Stimulated activated CD4-positive, alpha-beta T cell treated with anti-CD3 and anti-CD28 coated beads, Interleukin-2, amount 100 ng/mL, for 4 hours (primary cell): ENCODE measurements at places on chromosomes 1 and 21.

DNA sequence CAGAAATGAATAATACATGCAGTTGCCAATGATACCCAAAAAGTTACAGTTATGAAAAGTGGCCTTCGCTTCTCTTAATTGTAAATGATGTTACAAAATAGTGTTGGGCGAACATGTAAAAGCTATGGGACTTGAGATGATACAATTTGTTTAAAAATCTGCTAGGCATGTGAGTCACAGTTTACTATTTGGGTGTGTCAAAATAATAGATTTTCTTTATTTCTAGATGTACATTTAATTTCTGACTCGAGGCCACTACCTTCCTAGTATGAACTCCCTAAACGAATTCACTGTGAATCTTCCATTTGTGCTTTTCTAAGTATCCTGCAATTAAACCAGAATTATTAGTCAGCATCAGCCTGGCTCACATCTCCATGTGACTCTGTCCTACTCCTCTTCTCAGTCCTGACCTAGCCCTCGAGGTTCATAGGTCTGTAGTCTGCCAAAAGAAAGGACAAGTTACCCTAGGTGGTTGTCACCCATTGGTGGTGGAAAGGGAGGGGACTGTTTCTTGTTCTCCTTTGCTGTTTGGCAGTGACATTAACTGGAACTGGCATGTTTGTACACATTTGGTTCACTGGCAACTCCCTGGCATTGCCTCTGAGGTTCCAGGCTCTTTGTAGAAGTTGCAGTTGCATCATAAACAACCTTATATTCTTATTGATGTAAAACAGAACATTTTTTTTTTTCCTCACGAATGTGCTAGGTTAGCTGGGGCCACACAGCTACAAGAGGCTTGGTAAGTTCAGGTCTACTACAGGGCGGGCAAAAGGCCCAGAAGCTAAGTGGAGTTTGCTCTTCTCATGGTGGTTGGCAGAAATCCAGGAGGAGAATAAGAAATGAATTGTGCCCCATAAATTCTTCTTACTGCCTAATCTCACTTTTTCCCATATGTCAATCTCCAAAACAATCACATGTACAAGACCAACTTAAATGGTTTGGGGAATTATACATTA is 746.5 kb upstream of the ADAMTS5 start:
- DNase-seq, result no peak

DNA sequence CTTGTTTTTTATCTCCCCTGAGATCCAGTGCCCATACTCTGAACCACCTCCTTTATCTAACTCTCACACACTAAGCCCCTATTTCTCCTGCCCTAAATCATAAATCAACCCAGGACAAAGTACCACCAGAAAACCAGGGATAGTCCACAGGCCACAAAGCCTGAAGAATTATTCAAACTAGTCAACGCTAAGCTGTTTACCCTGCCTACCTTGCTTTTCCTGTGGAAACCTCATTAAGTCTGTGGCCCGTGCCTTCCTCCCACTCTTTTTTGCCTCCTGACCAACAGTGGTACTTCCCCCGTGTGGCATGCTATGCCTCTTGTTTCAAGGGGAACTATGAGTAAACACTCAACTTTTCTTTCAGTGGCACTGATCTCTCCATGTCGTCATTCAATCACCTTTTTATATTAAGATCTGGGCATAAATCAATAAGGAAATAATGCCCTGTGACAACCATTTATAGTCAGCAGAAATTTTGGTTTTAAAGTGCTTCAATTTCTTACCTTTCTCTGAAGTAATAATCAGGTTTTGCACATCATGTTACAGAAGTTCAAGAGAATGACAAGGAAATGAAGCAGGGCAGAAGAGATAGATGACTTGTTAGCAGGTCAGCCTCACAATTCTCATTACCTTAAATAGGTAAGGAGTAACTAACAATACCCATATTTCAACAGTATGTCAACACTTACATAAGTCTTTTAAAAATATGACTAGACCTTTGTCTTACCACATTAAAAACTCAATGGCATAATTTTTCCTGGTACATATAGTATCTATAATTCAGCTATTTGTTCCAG is 32.1 kb downstream of the EYA3 start:
- DNase-seq, result peak; percentile 53

DNA sequence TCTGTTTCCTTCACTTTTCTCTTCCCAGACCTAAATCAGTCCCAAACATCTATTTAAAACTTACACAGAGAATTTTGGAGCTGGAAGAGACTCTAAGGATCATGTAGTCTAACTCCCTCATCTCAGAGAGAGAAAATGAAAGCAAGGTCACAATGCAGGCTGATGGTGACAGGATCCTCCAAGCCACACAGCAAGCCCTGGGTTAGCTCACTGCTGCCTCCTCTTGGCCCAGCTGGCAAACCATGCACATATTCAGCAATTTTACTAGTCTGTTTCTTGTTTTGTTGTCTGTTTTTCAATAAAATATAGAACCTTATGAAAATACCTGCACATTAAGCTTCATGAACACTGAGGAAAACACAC is 27.7 kb upstream of the LY9 start:
- peak; percentile 80 for DNase-seq

DNA sequence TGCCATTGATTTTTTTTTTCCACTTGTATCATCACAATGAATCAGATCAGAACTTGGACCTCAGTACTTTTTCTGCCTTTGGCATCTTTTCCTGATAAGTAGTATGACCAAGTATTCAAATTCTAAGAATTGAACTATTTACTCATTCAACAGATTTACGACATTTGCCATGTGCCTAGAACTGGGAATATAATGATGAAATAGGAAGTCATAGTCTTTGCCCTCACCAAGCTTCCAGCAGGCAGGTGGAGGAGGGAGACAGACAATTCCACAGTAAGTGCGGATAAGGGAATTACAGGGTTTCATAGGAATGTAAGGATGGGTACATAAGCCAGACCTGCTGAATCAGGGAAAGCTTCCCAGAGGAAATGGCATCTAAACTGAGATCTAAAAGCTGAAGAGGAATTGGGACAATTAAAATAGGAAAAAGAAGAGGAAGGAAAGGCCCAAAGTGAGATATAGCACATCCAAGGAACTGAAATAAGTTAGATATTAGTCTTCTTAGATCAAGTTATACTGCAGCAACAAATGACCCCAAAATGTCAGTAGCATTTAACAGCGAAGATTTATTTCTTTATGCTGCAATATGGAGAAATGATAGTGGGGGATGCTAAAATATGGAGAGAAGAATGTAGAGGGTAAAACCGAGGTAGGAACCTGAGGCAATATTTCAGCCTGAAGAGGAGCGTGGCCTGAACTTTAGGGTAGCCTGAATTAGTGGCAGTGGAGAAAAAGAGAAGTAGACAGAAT is 5.3 kb upstream of the DDX59 start:
- no peak for DNase-seq
